ENCODE measurements at places on chromosomes 2 and 18.

DNA sequence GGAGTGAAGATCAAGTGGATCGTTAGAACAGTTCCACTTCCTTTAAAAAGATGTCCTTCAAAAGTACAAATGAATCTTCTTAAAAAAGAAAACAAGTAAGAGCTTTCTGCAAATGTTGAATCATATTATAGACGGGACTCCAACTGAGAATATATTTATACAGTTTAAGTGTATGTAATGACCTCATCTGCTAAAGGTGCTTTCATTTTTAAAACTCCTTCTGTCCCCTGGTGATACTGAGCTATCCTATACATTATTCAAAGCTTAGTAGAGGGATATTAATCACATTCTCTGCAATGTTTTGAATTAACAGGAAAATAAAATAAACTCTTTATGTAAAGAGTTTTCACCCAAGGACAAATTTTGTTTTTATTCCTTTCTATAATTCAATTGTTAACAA is 420.7 kb upstream of the SLC8A1 start:
- no peak for DNase-seq

DNA sequence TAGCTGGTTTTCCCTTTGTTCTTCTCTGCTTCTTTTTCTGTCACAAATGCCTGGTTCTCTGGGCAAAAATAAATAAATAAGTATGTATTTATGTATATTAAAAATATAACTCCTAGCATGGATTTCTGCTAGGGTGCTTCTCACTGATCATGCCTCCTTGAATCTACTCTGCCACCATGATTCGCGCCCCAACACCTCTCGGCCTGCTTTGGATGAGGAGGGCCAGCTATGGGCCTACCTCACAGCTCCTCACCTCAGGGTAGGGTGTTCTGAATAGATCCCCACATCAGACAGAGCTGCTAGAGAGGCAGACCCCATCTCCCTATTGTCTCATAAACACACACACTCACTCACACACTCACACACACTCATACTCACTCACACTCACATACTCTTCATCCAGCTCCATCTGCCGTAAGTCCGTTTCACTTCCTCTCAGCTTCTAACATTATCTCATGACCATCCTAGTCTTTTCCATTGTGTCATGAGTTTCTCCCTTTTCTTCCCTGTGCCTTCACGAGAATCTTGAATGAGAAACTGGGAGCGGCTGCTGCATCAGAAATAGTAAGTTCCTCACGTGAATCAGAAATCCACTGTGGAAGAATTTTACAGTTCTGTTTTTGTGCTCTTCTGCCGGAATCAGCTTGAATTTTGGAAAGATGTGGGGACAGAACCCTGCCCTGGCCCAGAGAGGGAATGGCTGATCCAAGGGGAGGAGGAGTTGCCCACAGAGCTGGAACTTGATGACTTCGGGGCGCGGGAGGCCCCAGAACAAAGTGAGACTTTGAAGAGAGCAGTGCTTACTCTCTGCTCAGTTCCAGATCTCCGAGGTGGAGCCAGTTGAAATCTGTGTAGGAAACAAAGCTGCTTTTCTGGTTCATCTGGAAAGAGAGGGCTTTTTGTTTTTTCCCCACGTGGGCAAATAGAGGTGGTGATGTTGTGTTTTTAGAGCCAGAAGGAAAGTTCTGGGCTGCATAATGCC is 20.9 kb downstream of the ANXA4 start:
- no peak for DNase-seq

- no peak for DNase-seq
Measured at GRCh38 chr2:222637067-222637466, 18.8 kb downstream of the FARSB start.

DNA sequence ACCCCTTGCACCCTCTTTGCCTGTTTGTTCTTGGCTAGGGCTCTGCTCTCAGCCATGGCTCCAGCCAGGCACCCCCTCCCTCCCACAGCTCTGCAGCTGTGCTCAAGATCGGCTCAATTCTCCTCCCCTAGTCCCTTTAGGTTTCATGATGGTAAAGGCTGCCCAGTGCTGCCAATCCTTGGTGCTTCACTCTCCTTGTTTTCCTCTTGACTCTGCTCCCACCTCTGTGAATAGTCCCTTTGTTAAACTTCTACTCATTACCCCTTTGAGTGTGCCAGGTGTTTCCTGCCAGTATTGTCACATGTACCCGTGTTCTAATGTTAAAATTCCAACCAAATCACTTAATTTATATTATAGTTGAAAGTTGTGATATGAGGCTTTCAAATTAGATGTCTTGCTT is 101.0 kb upstream of the CERS6 start:
- DNase-seq = no peak

DNA sequence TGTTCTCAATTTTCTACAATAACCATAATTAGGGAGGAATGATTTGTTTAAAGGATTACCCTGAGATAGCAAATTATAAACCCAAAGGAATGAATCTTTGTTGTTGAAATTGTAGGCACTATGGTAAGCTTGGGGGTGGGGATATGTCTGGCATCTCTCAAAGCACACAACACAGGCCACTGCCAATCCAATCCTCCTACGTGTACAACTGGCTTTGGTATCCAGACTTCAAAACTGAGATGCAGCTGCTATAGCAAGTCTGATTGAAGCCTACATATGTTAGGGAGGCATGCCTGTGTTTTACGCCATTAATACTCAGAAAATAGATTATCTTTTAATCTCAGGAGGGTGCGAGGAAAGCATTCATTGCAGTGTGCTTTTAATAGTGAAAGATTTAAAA is 5.9 kb upstream of the NCOA1 start:
- no peak for DNase-seq

DNA sequence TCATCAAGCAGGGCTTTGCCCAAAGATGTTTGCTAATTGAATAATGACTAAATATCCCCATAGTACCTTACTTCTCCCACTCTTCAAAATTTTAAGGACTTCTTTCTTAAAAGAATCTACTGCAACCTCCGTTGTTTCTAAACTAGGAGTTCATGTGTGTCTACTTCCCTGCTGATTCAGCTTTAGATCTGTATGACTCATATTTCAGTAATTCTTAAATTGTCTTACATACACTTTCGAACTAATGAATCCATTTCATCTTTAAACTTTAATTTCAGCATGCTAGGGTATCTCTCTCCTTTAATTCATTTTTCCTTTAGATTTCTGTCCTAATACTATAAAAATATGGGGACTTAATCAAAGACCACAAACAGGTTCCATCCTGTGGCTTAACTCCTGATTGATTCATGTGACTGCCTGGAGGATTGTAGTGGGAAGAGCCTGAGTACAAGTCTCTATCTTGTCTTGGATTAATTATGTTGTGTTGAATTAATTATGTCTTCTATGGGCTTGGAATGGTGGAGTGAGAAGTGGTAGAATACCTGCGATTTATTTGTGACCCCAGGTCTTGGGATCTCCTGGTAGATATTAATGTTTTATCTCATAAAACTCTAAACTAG is 24.9 kb upstream of the COL5A2 start:
- peak; percentile 33 for DNase-seq

DNA sequence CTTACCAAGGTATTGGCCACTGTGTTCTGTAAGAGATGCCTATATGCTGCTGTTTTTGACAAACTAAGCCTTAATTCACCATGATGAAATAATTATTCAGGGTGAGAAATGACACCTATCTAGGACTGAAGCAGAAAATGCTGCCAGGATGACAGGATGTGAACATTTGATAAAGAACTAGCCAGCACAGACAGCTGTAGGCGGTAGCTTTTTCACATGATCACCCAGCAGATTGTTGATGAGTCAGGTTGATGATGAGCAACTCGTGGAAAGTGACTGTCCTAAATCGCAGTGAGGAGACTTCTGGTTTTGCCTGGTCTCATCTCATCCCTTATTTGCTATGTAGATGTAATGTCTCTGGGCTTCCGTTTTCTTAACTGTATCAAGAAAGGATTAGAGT is 144.1 kb downstream of the PRPF40A start:
- DNase-seq = no peak

Measured in retinal pigment epithelial cell (primary cell).